ENCODE measurements at places on chromosomes 3 and 15. TPM values are rescaled to one million over a fixed set of nuclear protein-coding genes. Genes with fewer than 3 reads are reported as not detected.

NCEH1 gene
- total RNA-seq = 4.1 TPM

- no peak for DNase-seq
Observed at GRCh38 chr3:73115806-73116205, 54.3 kb downstream of the EBLN2 start.

DNA sequence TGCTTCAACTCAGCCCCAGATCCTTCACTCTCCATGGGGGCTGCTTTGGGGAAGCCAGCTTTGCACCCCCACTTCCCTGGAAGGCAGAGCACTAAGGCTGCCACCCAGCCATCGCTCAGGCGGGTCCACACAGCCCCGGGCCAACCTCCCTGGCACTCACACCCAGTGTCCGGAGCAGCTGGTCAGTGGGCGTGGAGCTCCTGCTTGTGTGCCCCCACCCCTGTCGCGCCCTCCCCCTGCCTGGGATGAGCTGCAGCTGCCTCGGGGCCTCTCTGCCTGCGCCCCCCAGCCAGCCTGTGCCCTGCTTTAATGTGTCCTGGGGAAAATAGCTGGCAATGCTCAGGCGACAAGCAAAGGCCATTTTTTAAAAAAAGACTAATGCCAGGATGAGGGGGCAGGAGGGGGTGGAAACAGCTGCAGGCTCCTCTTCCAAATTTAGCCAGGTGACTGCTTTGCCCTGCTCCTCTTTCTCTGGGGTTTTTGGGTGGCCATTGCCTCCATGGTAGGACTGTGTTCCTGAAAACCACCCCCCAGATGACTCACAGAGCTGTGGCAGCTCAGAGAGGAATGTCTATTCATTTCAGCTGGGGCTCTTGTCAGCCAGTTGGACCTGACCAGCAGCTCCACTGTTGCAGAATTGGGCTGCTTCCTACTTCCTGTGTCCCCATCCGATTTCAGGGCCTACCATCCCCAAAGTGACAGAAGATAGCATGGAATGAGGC, 65.0 kb downstream of the CEMIP start:
- no peak for DNase-seq

ISLR2 gene
- total RNA-seq = not detected

DNA sequence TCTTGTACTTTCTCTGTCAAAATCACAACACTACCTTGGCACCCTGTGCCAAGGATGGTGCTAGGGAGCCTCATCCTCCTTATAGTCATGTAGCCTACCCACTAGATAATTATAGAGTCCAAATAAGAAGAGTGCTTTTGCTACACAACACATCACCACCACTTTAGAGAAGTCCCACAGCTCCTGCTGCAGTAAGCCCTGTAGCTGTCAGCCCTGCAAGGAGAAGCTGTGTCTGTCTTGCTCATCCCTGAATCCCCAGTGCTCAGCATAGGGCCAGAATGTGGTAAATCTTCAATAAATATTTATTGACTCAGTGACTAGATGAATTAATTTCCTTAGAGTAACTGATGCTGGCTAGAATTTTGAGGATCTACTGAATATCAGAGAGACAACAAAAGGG, 190.8 kb downstream of the ZNF621 start:
- DNase-seq = no peak

DNA sequence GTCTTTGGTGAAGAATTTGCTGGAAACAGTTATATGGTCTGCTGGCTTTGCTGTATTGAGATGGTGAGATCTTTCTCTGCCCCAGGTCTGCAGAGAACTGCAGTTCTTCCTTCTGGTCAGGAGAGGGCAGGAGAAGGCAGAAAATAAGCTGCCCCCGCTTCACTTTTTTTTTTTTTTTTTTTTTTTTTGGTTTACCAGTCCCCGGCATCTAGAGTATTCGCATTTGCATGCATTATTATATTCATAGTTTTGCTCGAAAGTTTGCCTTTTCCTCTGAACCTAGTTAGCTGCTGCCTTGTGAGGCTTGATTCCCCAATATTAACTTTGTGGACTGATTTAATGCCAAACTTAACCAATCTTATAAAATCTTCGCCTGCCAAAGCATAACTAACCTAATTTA, 10.6 kb upstream of the PARL start:
- no peak for DNase-seq

GRCh38 chr15:67100801-67101581, 35.6 kb downstream of the SMAD3 start:
- DNase-seq = no peak

OR5H15 gene
- total RNA-seq = not detected

TMIE gene
- total RNA-seq = 2.2 TPM

GRCh38 chr3:3110299-3110630, at the start of gene IL5RA:
TSS of gene IL5RA (minus strand) at chr3:3110374. CDS start at chr3:3104984, 5,390 bp downstream.
- DNase-seq = no peak

- no peak for DNase-seq
Observed at GRCh38 chr3:150599611-150600297, 3.4 kb upstream of the SELENOT start.

CDC25A gene
- total RNA-seq = not detected

CPN2 gene
- total RNA-seq = not detected

Measured in naive thymus-derived CD8-positive, alpha-beta T cell (primary cell).